Left renal pelvis (tissue), 4 donors: ENCODE measurements at places on chromosomes 2 and 18. TPM values are rescaled to one million over a fixed set of nuclear protein-coding genes. Genes with fewer than 3 reads are reported as not detected.

TTN gene
- polyA plus RNA-seq = 1.2 TPM

C2orf69 gene
- polyA plus RNA-seq = 12.1 TPM

MYO3B gene
- 0.08 TPM for polyA plus RNA-seq

MBD5 gene
- 50.7 TPM for polyA plus RNA-seq

PRKAG3 gene
- polyA plus RNA-seq = not detected

INHBB gene
- polyA plus RNA-seq = 1.1 TPM

PRSS56 gene
- not detected for polyA plus RNA-seq

TDRD15 gene
- polyA plus RNA-seq = 0.04 TPM

SAG gene
- polyA plus RNA-seq = 0.14 TPM

REEP1 gene
- polyA plus RNA-seq = 3.3 TPM

CYS1 gene
- polyA plus RNA-seq = 6.1 TPM

CD226 gene
- 2.3 TPM for polyA plus RNA-seq

INO80D gene
- 10.5 TPM for polyA plus RNA-seq

DNER gene
- polyA plus RNA-seq = 9.1 TPM

ONECUT2 gene
- 0.24 TPM for polyA plus RNA-seq
